ENCODE measurements at places on chromosomes 4 and X. TPM values are rescaled to one million over a fixed set of nuclear protein-coding genes. Genes with fewer than 3 reads are reported as not detected.

Gene HSFX4
- not detected for total RNA-seq

Gene ADD1
- total RNA-seq: 151 TPM

- DNase-seq: no peak
Observed at GRCh38 chr4:151906438-151906837, 145.6 kb upstream of the GATB start.

DNA sequence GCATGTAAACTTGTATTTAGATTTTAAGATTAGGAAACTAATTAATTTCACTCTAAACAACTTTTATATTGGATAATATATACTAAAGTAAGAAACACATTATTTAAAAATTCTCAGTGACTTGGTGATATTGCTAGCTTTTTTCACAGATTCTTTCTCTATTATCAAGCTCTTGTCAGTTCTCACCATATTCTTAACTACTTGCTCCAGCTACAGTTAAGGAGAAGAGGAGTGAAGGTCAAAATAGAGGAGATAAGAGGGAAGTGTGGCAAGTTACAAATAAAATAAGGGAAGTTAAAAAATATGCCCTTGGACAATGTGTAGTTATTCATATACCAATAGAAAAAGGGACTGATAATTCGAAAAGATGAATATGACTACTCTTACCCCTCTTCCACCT lies 34.7 kb upstream of the NAF1 start:
- DNase-seq: no peak

DNA sequence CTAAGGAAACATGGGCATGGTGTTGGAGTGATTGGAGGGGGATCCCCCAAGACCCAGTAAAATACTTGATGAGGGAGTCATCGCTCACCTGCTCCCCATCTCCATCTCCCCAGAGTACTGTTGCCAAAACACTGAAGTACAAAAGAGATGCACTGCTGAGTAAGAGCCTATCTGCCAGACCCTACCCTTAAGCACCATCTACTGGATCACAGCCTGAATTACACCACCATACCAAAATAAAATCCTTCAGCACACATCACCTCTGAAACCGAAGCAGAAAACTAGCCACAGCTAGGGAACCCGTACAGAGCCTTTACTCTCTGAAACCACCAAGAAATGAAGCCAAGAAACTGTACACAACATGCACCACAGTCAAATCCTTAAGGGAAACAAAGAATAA lies 466.3 kb upstream of the ACTRT1 start:
- DNase-seq: peak; percentile 7

- DNase-seq: peak; percentile 3
Observed at GRCh38 chrX:35826503-35826902, 28.4 kb downstream of the MAGEB16 start.

DNA sequence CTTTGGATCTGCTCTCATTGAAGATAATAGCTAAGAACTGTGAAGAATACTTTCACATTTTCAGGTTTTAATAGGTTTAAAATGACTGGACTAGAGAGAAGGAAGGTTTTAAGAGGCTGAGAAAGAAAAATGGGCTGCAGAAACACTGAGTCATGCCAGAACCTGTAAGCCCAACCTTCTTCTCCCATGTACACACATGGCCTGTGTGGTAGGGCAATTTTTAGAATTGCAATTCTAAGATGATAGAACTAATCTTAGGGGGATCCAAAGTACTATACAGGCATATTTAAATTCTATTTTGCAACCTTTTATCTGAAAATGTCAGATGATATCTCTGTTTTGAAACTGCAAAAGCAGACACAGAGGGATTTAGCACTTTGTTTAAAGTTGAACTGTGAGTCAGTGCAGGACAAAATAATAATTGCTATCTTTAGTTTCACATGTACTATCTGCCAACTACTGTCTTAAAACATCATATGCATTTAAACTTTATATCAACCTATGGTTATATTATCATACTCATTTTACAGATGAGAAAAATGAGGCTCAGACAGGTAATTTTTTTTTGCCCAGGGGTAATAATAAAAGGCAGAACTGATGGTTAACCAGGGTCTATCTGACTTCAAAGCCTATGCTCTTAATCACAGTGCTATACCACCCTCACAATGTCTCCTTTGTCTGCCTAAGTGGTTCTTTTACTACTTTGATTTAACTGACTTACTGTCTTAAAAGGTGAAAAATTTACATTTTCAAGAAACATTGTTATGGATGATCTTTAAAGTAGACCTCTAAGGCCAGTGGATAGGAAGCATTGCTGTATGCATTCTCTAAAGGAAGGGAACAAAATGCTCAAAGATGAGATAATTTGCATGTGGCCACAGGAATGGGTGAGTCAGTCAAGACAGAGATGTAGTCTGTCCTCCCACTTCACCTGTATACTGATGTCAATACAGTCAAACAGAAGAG lies 4.3 kb downstream of the TMPRSS11E start:
- DNase-seq: peak; percentile 77

Gene SMARCA5
- total RNA-seq: 37.4 TPM

Gene SOD3
- not detected for total RNA-seq

DNA sequence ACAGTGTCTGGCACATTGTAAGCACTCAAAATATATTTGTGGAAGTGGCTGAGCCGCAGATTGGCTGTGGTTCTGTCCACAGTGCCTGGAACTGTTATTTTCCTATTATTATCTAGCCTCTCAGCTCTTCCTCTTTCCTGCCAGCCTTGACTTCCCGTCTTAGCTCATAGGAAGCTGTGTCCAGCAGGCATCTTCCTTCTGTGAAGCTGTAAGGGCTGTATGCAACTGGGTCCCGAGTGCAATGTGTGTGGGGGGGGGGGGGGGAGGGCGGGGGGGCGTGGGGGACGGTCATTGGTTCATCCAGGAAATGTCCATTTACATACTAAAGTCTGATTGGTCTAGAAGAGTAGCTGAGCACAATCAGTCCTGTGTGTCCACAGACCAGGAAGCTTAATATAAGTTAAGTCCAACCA lies 210.7 kb downstream of the PDGFRA start:
- peak; percentile 47 for DNase-seq

DNA sequence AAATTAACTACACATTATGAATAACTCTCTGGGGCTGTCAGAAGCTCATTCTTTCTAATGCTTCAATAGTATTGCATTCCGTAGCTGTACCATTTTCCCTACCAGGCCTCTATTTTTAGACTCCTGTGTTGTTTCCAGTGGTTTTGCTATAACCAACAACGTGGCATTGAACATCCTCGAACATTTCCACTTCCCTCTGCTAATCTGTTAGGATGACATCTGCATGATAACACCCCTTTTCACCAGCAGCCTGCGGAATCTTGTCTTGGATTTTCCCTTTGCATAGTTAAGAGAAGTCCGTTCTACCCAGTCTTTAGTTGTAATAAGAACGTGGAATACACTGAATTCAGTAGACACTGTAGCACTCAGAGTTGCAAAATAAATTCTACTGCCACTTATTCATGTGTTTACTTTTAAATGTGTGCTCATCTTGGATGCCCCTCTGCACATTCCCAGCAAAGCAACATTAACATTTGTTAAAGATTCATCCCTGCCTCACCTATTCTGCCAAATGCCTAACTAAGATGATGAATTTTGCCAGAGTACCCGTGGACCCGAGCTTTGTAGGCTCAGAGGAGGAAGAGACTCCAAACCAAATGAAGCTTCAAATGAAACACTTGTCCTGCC lies 55.6 kb downstream of the SEL1L3 start:
- no peak for DNase-seq

Gene P2RY8
- not detected for total RNA-seq

Gene TMPRSS11F
- total RNA-seq: not detected

DNA sequence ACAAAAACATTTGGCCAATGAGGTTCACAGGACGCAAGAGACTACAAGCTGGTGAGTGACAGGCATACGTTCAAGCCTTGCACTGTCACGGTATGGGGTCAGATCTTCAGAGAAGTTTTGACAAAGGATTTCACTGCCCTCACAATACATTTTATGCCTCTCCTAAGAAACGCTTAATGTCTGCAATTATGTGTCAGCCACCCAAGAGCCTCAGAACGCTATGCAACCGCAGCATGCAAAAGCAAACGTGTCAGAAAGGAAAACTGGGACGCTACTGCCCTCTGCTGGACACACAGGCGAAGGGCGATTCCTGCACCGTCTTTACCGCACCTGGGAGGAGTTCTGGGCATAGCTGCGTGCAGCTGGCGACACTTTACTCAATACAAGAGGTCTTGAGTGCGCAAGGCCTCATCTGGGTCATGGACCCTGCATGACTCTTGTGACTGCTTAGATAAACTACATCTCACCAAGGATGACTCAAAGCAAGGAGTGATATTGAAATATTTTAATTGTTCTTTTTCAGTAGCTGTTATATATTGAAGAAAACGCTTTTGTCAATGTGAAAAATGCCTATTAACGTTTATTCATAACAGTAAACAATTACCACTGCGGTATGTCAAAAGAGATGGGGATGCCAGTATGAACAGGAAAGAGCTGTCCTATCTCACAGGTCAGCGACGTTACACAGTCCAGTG lies 147.6 kb upstream of the FRG1 start:
- DNase-seq: peak; percentile 52

Gene ASB12
- not detected for total RNA-seq

Gene PNMA5
- not detected for total RNA-seq

DNA sequence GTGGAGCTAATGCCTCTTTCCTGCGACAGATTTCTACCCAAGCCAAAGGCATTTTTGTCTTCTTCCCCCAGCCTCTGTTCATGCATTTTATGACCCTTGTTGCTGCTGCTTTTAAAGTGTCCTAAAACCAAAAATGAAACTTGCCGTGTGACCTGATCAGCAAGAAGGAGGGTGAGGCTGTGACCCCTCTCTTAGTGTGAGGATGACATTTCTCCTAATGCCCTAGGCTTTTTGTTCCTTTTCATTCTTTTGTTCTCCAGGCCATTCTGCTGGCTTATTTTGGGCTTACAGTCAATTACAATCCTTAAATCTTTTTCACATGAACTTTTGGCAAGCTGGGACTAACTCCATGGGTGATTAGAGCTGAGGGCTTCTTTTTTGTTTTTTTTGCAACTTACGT lies 34.4 kb downstream of the PTTG2 start:
- DNase-seq: no peak

DNA sequence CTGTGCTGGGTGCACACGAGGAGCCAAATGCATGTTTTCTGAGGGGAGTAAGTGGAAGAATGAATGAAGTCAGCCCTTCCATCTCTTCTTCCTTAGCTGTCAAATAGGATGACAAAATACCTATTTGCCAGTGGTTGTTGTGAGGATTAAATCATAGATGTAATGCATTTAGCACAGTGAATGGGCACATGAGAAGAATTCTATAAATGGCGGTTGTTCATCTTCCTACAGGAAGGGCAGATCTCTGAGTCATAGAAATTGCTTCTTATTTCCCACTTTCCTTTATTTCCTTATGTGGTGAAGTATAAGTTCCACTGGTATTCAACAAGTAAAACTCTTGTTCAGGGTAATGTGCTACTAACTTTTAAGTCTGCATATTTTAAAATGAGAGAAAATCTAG lies 83.1 kb downstream of the SORBS2 start:
- no peak for DNase-seq

- no peak for DNase-seq
Observed at GRCh38 chrX:37779857-37780256, at the start of gene CYBB. Gene CYBB (plus strand): TSS chrX:37780059. CDS start chrX:37780078, 19 bp downstream.

Measured in mammary epithelial cell (primary cell).